ENCODE measurements at places on chromosomes 2 and 18.
A peak's percentile ranks its signal among the peaks of the same experiment; 100 is the strongest.

- DNase-seq = no peak
Measured at GRCh38 chr2:7242189-7242867, 325.1 kb downstream of the RNF144A start.

GRCh38 chr18:49612515-49613033, 50.7 kb downstream of the LIPG start:
- no peak for DNase-seq

GRCh38 chr2:33292981-33293595, 183.4 kb upstream of the RASGRP3 start:
- no peak for DNase-seq

- DNase-seq = no peak
Measured at GRCh38 chr2:152510621-152511020, 175.6 kb downstream of the FMNL2 start.

DNA sequence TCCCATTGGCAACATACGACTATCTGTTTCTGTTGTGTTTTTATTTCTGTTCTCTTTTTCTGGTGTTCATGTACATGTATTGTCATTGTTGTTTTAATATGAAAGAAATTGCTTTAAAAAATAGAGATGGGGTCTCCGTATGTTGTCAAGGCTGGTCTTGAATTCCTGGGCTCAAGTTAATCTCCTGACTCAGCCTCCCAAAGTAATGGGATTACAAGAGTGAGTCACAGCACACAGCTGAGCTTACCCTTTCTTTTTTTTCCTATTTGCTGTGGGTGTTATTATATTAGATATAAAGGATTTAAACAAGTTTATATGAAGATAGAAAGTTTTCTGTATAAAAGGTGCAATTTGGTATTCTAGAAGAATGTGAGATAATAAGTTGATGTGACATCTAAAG, 554.6 kb downstream of the DSC3 start:
- DNase-seq = peak; percentile 36

- DNase-seq = no peak
Measured at GRCh38 chr2:205141381-205141780, 540.9 kb upstream of the NRP2 start.

DNA sequence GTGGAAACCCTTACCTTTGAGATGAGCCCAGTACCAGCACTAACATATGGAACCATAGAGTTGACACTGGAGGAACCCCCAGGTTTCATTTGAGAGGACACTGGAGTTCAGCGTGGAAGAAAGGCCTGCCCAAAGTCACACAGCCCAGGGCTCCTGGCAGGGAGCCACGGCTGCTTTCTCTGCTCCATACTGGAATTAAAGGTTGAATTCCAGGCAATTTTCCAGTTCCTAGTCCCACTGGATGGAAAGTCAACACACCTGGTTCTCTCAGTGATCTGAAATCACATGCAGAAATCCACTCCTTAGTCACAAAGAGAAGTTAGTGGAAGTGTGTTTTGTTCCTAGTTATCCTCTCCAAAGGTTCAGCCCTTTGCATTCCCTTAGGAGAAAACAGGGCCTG, 336.1 kb upstream of the SKOR2 start:
- DNase-seq = no peak

- DNase-seq = no peak
Measured at GRCh38 chr2:121284463-121285449, at the start of gene TFCP2L1. TFCP2L1 (minus strand) TSS chr2:121285202; CDS start chr2:121285109, 93 bp downstream.

- DNase-seq = no peak
Measured at GRCh38 chr2:233794128-233794658, 16.1 kb downstream of the MROH2A start.

DNA sequence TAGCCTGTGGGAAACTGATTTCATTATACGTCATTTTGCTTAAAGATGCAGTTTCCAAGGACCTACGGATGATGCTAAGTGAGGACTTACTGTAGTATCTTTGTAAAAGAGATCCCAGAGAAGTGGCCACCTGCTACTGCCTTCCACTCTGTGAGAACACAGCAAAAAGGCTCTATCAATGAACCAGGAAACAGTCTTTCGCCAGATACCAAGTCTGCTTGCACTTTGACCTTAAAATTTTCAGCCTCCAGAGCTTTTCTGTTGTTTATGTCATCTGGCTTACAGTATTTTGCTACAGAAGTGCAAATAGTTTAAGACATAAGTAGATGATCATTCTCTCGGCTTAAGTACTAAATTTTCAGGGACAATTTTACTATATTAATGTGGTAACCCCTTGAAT, 847.9 kb upstream of the CHAC2 start:
- no peak for DNase-seq

All from fibroblast of skin of scalp (primary cell).